Activated naive CD4-positive, alpha-beta T cell treated with anti-CD3 and anti-CD28 coated beads, Interleukin-2, amount 50 U/mL, for 72 hours (primary cell): ENCODE measurements at places on chromosomes 7 and 10.

GRCh38 chr10:126073606-126074005 lies 177.2 kb downstream of the FANK1 start:
- DNase-seq, result no peak

- DNase-seq, result no peak
Measured at GRCh38 chr7:98982686-98983085, 104.4 kb downstream of the TRRAP start.

DNA sequence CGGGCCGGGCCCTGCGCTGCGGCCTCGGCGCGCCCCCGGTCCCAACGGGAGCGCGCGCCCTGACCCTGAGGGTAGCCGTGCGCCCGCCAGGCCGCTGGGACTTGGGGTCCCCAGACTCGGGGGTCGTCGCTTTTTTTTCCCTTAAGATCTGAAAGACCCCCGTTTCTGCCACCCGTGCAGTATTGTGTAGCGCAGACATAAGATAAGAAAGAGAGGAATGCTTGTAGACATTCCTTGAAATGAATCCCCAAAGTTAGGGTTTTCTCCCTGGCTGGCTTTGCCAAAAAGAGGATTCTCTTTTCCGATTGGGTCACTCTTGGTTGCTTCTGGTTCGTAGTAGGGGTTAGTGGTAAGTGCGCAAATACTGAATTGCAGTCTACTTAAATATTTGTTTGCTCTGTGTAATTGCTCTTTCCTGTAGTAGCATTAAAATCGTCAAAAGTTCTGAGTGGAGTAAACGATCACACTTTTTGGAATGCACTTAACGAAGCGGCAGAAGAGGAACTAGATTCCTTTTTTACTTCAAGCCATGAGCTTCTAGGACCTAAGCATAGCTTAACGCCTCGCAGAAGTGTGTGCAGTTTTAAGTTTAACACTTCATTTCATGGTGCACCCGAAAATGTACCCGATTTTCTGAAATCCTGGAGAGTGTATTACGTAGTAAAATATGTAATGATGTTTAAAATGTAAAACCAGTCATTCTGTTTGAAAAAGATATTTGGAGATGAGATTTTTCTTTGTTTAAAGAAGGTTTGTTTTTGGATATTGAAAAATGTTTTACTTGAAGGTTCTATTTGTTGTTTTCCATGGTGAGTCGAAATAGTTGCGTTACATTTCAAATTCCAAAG lies 1.3 kb downstream of the CUL1 start:
- DNase-seq, result no peak

- DNase-seq, result no peak
Measured at GRCh38 chr10:71990706-71991269, 26.6 kb downstream of the CHST3 start.

DNA sequence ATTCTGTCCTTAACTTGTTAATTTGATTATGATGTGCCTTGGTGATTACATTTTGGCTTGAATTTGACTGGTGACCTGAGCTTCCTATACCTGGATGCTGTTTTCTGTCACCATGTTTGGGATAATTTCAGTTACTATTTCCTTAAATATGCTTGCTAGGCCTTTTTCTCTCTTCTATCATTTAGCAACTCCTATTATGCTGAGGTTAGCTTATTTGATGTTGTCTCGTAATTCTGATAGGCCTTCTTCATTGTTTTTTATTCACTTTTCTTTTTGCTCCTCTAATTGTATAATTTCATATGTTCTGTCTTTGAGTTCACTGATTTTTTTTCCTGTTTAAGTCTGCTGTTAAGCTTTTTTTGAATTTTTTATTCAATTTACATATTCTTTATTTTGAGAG lies 184.9 kb downstream of the ITGB1 start:
- DNase-seq, result no peak

DNA sequence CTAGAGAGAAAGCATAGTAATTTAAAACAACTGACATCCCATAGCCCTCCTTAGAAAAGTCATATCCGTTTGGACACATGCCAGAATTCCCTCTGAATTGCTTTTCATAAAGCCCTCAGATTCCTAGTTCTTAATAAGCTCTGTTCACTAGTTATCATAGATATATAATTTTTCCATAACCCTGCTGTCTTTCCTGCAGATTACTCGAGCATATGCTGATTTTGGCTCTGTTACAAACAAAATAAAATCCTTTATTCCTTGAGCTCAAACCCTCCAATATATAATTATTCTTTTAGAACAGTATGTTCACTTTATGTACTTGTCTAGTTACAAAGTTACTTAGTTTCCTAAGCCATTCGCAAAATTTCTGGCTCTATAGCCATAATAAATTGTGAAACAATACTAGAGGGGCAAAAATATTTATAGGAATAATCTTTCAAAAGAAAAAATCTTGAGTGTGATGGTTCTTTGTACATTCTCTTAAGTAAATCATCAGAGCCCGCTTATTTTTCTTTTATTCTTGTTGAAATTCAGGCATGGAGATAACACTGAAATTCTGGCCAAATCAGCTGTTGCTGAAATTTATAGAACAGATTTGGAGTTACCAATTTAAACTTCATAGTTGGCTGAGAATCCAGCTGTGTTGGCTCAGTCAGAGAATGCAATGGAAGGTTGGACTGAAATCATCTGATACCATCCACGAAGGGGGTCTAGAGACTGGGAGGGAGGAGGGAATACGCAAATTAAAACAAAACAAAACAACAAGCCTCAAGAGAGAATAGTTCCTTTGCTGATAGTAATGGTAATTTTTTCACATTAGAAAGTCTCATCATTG lies 146.1 kb upstream of the TMEM196 start:
- DNase-seq, result no peak
